NCI-H1048 (cell line): ENCODE measurements at places on chromosomes 12 and 14.

DNA sequence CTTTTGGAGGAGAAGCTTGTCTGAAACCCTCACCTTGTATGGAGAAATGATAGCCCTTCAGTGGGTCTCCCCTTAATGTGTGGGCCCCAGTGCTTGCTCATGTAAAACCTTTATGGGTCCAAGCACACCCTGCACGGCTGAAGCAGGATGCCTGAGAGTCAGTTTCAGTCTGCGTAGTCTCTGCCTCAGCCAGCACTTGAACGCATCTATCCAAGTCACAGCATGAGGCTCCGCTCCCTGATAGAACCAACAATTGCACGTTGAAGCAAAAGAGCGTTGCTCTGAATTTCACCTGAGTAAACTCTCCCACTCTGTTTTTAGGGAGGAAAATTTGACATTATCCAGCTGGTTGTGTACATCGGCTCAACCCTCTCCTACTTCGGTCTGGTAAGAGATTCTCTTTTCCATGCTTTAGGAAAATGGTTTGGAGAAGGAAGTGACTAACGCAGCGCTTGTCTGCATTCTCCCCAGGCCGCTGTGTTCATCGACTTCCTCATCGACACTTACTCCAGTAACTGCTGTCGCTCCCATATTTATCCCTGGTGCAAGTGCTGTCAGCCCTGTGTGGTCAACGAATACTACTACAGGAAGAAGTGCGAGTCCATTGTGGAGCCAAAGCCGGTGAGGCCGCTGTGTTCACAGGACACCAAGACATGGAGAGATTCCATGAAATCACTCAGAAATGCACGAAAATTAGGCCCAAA, 33.0 kb upstream of the P2RX4 start:
- DNase-seq: no peak

DNA sequence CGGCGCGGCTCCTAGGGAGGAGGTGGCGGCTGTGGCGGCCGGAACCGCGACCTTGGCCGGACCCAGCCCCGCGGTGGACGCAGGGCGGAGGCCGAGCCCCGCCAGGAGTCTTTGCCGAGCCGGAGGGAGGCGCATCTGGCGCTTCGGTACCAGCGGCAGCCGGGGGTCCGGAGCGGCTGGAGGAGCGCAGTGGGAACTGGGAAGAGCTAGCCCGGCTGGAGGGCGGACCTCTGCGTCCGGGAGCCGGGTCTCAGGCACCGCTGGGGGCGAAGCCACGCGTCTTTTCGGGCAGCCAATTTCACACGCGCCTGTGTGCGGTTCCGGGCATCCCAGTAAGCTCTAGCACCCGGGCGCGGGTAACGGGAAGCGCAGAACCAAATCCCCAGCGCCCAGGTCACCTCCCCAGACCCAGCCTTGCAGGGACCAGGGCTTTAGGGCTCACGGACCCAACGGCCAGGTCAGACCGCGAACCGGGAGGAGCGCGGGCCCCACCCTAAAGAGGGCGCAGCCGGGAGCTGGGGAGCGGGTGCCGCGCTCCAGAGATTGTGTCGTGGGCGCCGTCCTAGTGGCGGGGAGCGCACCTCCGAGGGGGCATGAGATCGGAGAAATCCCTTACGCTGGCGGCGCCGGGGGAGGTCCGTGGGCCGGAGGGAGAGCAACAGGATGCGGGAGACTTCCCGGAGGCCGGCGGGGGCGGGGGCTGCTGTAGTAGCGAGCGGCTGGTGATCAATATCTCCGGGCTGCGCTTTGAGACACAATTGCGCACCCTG, 89.4 kb downstream of the GALNT8 start:
- no peak for DNase-seq

DNA sequence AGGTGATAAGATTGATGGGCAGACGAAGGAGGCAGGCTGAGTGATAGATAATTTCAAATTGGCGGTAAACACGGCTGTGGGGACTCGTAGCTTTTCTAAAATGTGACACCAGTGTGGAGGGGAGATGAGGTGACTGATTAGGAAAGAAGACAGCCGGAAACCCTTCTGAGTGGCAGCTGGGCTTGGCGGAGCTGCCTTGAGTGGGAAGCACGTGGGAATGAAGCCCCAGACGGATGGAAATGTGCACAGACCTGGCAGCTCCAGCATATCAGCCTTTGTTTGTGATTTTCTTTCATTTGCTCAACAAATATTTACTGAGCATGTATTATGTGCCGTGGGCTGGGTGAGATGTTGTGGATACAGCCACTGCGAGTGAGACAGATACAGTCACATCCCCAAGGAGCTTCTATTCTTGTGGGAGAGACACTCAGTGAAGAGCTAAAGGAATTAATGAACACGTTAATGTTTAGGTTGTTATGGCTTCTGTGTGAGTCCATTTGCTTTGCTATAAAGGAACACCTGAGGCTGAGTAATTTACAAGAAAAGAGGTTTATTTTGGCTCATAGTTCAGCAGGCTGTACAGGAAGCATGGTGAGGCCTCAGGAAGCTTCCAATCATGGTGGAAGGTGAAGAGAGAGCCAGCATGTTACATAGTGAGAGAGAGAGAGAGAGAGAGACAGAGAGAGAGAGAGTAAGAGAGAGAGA, 65.5 kb upstream of the LHX5 start:
- DNase-seq: no peak

- no peak for DNase-seq
These were observed 601 bp downstream of the KLC1 start for GRCh38 chr14:103629503-103630121.

GRCh38 chr12:14443531-14443930, 78.0 kb downstream of the ATF7IP start:
- DNase-seq: no peak

GRCh38 chr12:66008985-66009384, 121.6 kb downstream of the LLPH start:
- no peak for DNase-seq

DNA sequence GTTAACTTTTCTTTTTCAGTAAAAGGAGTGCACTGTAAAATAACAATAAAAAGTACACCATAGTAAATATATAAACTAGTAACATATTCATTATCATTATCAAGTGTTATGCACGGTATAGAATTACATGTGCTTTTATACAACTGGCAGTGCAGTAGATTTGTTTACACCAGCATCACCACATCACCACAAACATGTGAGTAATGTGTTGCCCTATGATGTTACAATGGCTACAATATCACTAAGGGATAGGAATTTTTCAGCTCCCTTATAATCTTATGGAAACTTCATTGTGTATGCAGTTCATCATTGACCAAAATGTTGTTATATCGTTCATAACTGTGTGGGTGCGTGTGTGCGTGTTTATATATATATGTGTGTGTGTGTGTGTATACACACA, 23.5 kb upstream of the NEDD1 start:
- DNase-seq: no peak

DNA sequence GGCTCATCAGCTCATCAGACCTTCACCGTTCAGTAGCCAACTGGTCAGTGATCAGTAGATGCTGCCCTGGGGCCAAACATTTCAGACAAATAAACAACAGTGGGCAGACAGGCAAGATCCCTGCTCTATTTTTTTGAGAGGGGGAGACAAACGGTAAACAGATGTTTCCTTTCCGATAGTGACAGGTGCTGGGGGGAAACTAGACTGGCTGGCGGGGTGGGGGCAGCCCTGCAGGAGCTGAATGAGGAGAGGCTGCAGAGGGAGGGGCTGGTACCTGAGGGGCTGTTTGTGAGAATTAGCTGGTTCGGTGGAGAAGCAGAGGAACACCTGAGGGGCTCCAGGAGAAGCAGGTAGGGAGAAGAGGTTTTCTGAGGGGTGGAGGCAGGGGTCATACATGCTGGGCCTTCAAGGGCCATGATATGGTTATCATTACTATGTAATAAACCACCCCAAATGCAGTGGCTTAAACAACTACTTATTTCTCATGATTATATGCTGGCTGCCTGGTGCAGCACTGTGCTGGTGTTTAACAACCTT, 8.2 kb upstream of the GOLGA3 start:
- DNase-seq: no peak

GRCh38 chr12:14422516-14423230, 57.2 kb downstream of the ATF7IP start:
- DNase-seq: no peak

DNA sequence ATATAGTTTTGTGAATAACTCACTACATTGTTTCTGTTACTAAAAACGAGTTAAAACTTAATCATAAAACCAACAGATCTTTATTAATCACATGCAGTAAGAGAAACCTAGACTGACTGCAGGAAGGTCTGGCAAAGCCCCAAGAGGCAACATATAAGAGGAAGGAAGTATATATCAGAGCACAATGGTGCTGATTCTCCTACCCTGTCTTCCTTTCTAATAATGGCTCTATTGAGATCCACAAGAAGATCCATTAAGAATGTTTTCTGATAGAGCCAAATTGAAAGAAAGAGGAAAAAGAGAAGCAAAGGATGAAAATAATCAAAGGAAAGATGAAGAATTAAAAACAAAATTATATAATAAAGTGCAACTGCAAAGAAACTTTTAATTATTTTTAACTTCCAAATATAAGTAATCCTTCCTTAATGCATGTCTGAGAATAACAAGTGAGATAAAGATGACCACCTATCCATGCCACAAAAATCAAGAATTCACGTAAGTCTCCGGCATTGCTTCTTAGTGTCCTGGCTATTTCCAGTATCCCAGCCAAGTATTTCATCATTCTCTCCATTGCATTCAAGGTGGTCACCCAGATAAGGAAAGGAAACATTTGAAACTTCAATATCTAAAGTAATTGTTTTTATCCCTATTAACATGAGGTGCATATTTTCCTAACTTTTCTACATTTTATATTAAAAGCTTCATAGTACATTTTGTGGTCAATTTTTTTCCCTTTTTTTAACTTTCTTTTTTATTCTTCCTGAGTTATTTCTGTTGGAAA, 62.2 kb downstream of the SOX5 start:
- no peak for DNase-seq

- no peak for DNase-seq
These were observed 38.6 kb downstream of the BCL11B start for GRCh38 chr14:99233222-99234035.

GRCh38 chr12:22982635-22983034, 357.7 kb downstream of the ETNK1 start:
- no peak for DNase-seq

GRCh38 chr12:88411689-88412088, 168.6 kb downstream of the KITLG start:
- DNase-seq: no peak

- no peak for DNase-seq
These were observed 384.9 kb downstream of the SOX5 start for GRCh38 chr12:23564451-23565152.

GRCh38 chr12:120267736-120268135, 2.2 kb upstream of the PXN start:
- no peak for DNase-seq
